PC-9 (cell line): ENCODE measurements at places on chromosomes 2 and 18. TPM values are rescaled to one million over a fixed set of nuclear protein-coding genes. Genes with fewer than 3 reads are reported as not detected.

- peaks cover 10% of the 10 kb centered on the region for H3K4me1 ChIP-seq
- H3K36me3 ChIP-seq, result no peaks in the 10 kb centered on the region
- H3K4me3 ChIP-seq, result no peak overlapping the region
- no peaks in the 10 kb centered on the region; the same call in 1 of the 2 replicates for H3K27me3 ChIP-seq
- H3K27ac ChIP-seq, result no peak overlapping the region
These were observed 102.1 kb upstream of the LMAN1 start for GRCh38 chr18:59461171-59461570.

- H3K27ac ChIP-seq, result no peak overlapping the region
- no peaks in the 10 kb centered on the region for H3K36me3 ChIP-seq
- no peak overlapping the region for H3K4me3 ChIP-seq
- H3K4me1 ChIP-seq, result no peaks in the 10 kb centered on the region
- no peak for DNase-seq
These were observed 65.7 kb upstream of the FIGN start for GRCh38 chr2:163801486-163801885.

DNA sequence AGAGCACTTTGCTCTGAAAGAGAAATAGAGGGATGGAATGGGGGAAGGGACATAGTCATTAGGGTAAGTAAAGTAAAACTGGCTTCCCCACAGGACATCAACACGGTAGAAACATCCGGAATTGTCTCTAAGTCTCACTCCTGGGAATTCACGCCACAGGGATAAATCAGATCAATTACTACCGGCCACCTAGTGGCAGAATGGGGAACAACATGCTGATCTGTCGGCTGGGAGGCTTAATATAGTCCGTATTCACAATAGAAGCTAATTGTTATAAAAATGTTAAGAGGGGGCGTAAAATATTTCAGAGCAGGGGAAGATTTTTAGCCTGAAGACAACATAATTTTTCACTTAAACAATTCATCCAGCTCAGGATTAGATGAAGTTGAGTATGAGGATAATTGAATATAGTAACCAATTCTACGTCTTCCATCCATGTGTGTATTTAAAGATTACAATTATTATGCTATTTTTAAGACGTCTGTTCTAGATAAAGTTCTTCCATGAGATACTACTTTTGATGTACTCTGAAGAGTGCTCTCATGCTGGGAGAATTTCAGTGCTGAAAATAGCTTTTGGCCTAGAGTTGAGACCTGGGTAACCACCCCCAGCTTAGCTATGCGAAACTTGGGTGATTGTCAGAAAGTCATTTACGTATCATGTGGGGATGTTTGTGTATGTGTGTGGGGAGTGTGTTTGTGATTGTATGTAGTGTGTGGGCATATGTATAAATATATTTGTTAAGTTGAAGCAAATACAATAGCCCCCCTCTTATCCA, 65.7 kb downstream of the LRRTM1 start:
- no peak overlapping the region for H3K4me3 ChIP-seq
- H3K27me3 ChIP-seq, result no peaks in the 10 kb centered on the region
- H3K4me1 ChIP-seq, result no peaks in the 10 kb centered on the region
- H3K27ac ChIP-seq, result no peak overlapping the region

- H3K36me3 ChIP-seq, result no peaks in the 10 kb centered on the region
- H3K4me3 ChIP-seq, result no peak overlapping the region
- H3K4me1 ChIP-seq, result no peaks in the 10 kb centered on the region
- H3K27ac ChIP-seq, result no peak overlapping the region
- DNase-seq, result no peak
These were observed 617.4 kb downstream of the CCDC85A start for GRCh38 chr2:56801214-56801613.

Gene ALKAL2
- not detected in 2 replicates for total RNA-seq

Gene COL3A1
- total RNA-seq, result not detected in 2 replicates
